ENCODE measurements at places on chromosomes 7 and 10.

- DNase-seq: no peak
These were observed 11.6 kb upstream of the SVIL start for GRCh38 chr10:29646238-29646902.

GRCh38 chr7:28958980-28959347, 834 bp upstream of the TRIL start:
- no peak for DNase-seq

- no peak for DNase-seq
These were observed 98.4 kb upstream of the FAM3C start for GRCh38 chr7:121494516-121494915.

GRCh38 chr7:74248156-74248555, 6.0 kb downstream of the RFC2 start:
- DNase-seq: no peak

GRCh38 chr10:101111547-101111946, 19.6 kb upstream of the TLX1 start:
- DNase-seq: no peak

GRCh38 chr7:116672596-116673456, 830 bp downstream of the MET start:
- DNase-seq: no peak

GRCh38 chr7:116441534-116441933, 58.0 kb upstream of the CAV2 start:
- DNase-seq: no peak

- DNase-seq: no peak
These were observed 45.5 kb downstream of the ABCC2 start for GRCh38 chr10:99827936-99828335.

- no peak for DNase-seq
These were observed 100.6 kb downstream of the BAMBI start for GRCh38 chr10:28777911-28778310.

DNA sequence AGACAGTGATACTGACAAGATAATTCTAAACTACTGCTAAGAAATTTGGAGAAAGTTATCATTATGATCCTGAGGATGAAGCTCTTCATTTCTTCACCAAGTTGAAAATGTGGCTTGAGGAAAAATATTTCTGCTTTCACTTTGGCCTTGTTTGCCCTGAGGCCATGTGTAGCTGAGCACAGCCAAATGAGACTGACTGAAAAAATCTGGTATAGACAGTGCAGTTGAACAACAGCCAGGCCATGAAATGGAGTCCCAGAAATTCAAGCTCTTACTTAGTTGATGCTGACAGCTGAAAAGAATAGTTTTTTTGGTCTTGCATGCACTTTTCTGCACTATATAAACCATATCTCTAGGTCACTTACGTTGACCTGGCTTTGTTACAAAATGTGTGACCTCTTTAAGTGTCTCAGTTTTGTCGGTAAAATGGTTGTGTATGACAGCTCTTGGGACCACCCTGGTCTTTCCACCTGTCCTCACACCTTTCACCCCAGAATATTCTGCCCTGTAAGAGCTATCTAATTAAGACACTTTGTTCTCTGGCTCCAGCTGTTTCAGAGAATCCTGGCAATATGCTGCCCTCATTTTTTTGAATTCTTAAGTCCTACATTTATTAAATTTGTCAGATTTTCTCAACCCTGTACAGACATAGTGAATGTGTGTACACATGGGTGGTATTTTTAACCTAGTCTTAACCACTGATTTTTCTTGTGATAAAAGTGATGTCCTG, 91.3 kb downstream of the CD36 start:
- DNase-seq: no peak

- DNase-seq: no peak
These were observed 532.5 kb upstream of the MGMT start for GRCh38 chr10:128934492-128934891.

DNA sequence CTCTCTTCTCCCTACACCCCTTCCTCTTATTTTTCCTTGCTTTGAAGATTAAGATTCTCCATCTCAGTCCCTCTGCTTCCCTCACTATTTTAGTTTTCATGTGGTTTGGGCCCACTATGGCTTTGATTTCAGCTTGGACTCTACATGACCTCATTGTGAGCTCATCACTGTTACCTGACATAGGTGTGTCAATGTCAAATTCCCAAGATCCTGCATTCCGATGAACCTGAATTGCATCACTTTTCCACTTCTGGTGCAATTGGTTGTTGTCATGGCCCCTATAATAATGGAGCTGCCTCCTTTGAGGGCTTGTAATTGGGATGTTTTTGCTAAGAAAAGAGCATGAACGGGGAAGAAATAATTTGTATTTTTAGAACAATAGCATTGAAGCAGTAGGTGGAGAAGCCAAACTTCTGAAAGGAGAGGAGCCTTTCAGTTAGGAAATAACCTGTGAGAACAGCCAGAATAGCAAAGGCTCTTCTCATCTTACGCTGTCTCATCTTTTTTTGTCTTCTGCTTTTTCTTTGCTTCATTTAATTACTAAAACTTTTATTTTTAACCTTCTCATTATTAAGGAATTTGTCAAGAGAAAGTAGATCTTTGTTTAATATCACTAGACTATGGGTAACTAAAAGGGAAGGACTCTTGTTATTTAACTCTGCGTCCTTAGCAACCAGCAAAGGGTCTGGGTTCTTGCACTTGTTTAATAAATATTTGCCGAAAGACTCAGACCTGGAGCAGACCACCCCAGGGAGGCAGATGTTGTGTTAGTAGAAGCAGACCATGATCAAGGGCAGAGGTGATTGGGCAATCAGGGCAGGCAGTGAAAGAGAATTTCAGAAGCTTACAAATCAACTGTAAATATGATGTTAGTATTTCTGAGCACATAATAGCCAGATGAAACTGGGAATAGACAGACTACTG, 95.4 kb downstream of the TES start:
- DNase-seq: no peak

- DNase-seq: no peak
These were observed 532.0 kb downstream of the GATA3 start for GRCh38 chr10:8586504-8586903.

DNA sequence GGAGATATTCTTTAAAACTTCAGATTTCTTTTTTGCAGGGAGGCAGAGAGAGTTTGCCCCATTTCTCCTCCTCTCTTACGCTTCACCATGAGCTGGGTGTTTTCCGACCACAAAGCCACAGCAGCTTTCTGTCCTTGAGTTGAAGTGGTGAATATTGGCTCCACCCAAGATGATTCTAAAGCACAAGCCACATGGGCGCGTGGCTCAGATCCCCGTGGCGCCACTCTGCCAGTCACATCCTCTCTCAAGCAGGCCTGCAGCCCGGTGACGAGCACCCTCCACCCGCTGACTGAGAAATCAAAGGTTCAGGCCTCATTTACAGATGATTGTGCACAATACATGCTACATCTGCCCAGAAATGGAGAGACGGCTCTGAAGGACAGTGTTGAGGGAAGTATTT, 27.6 kb upstream of the RNF32 start:
- no peak for DNase-seq

- no peak for DNase-seq
These were observed 724.0 kb downstream of the GRID1 start for GRCh38 chr10:85642421-85643170.

- DNase-seq: no peak
These were observed 217.1 kb downstream of the GALNT17 start for GRCh38 chr7:71348821-71349681.

GRCh38 chr7:30281791-30282190, 2.6 kb upstream of the ZNRF2 start:
- no peak for DNase-seq

GRCh38 chr10:110918643-110919348, at the start of gene BBIP1:
TSS of gene BBIP1 (minus strand) at chr10:110919180. CDS start at chr10:110918157, 1,023 bp downstream.
- DNase-seq: peak; percentile 79

GRCh38 chr10:44963772-44964633, 4.4 kb downstream of the RASSF4 start:
- DNase-seq: no peak

- no peak for DNase-seq
These were observed 31.7 kb upstream of the OPALIN start for GRCh38 chr10:96390460-96390864.

DNA sequence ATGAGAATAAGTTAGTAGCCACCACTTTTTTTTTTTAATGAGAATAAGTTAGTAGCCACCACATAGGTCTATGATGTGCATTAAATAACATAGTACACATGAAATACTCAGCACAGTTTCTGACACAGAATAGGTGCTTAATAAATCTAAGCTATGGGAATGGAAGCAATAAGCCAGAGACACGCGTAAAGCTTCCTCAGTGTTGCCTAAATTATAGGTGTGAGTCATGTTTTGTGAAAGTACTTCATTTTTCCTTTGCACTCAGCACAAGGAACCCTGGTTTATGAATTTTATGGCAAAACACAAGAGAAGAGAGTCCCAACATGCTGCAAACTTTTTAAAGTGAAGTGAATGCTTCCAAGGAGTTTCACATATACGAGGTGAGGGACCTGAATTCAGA, 267.4 kb downstream of the RNLS start:
- no peak for DNase-seq

GRCh38 chr10:43082087-43082486, 5.2 kb downstream of the RET start:
- no peak for DNase-seq

DNA sequence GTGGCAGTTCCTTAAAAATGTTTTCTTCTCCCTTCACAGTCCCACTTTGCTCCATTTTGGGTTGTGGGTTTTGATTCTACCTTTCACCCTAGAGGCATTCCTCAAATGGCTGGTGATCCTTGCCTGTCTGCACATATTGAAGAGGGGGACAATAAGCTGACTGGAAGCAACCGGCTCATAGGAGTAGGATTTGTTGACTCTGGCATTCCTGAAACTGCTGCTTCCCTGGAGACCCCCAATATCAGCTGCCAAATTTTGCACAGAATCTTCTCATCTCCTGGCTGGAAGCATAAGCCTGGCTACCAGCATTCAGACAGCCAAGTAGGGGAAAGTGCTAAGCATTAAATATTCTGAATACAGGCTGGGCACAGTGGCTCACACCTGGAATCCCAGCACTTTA, 53.7 kb downstream of the KIF5B start:
- no peak for DNase-seq

DNA sequence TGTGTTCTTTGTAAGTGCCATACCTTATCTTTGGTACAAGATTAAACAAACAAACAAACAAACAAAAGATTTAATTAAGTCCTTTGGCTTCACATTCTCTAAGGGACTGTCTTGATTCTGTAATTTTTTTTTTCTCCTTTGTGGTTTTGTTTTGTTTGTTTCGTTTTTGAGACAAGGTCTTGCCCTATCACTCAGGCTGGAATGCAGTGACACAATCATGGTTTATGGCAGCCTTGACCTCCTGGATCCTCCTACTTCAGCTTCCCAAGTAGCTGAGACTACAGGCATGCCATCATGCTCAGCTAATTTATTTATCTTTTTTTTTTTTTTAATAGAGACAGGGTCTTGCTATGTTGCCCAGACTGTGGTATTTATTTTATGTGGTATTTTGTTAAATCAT, 165.8 kb downstream of the LRRC4 start:
- no peak for DNase-seq

DNA sequence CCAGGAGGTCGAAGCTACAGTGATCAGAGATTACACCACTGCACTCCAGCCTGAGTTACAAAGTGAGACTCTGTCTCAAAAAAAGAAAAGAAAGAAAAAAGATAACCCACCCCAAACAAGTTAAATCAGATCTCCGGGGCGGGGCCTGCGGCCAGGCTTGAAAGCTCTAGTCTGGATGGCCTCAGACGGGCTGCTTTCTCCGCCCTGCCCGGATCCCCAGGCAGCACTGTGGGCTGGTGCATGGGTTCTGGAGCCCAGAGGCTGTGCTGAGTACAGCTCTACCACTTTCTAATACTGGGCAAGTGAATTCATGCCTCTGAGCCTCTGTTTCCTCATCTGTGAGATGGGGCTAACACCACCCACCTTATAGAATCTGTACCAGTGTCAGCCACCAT, 83.7 kb downstream of the ZMIZ1 start:
- DNase-seq: no peak

- DNase-seq: no peak
These were observed 14.3 kb downstream of the MAT1A start for GRCh38 chr10:80275135-80275498.

- DNase-seq: no peak
These were observed 6.1 kb downstream of the CHRM2 start for GRCh38 chr7:136874393-136875032.

- no peak for DNase-seq
These were observed 184.0 kb downstream of the DIP2C start for GRCh38 chr10:505419-505818.

DNA sequence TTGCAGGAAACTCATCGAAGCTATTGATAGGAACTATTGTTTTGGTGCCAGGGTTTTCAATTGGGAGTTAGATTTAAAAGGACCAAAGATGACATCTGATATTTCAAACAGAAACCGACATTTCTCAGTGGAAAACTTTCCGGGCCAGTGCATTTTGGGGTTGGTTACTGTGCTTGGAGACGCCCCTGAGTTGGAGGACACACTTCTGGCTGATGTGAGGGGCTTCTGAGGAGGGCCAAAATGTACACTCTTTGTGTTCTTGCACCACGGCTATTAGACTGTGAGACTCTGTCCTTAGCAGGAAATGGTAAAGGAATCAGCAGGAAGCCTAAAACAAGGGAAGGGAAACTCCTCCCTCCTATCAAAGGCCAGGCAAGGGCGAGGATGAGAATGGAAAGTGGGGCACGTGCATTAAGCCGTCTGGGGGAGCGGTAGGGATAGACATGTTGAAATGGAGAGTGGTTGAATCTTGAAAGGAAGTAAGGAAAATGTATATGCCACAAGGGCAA, 1.8 kb upstream of the SRGN start:
- DNase-seq: no peak

DNA sequence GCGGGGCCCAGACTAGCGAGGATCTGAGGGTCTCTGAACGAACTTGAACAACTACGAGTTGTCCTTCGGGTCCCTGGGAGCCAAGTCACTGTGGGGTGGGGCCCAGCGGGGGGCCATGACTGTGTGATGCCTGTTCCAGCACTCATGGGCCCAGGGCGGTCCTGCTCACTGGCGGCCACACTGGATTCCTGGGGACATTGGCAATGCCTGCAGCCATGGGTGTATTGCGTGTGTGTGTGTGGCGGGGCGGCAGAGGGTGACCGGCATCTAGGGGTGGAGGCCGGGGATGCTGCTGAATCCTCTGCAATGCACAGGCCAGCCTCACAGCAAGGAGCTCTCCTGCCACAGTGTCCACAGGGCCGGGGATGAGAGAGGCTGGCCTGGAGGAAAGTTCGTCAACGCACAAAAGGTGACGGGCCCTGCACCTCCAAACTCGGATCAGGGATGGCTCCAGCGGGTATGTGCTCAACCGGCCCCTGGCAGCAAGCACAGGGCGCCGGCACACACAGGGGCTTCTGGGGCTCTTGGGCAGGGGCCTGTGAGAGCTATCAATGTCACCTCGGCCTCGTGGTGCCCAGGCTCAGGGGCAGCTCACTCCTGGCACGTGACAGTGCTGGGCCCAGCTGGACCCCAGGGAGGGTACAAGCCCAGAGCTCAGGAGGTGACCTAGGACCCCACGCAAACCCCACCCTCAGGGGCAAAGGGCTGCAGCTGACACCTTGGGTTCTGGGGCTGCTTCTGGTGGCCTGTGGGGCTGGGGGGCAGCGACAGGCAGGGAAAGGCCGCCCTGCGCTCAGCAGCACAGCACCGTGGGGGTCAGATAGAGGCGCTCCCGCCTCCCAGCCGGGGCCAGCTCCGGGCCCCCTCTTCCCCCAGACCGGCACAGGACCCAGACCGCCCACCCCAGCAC, 27.9 kb downstream of the PAPOLB start:
- no peak for DNase-seq
